ENCODE measurements at places on chromosomes 6 and 20.

DNA sequence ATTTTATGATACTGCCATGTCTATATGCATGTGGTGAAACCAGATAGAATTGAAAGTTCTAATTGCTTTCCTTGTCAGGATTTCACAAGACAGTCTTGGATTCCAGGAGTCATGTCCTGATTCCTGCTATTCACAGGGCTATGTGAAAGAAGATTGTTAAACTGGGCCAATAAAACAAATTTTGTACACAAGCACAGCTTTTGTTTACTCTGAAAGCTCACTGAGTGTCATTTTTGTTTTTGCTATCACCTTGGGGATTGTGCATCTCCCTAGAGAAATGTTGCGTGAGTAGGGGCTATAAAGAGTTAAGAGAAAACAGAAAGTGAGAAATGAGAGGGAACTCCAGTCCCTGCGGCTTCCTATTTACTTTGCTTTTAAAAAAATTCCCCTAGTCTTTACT is 627.5 kb downstream of the PKHD1 start:
- DNase-seq = no peak

DNA sequence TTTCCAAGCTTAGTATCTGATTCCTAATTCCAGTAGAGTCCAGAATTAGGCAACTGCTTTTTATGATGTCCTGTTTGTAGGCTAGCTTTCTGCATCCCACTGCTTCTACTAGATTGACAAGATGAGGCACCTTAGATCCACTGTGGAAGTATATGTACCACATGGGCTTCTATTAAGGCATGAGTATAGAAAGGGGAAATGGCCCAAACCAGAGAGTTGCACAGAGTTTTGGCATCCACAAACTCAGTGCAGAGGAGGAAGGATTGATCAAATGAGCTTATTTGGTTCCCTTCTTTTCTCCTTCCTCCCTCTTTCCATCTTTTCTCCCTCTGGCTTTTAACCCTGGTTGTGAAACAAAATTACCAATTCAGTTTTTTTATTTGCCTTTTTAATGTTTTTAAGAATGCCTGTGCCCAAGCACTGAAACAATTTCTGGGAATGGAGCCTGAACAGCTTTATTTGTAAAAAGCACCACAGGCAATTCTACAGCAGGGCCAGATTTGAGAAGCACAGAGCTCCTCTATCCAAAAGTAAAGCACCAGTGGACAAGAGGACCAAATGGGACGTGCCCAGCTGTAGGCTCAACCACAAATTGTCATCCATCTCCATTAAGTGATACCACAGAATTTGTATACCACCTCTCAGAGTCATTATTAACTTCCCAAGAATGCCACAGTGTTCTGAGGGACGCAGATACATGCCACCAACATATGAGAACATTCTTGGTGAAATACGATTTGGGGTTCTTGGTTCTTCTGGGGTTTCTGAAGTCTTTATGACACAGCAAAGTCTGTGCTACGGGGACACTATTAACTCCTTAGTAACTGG is 969.1 kb downstream of the KIF16B start:
- no peak for DNase-seq

DNA sequence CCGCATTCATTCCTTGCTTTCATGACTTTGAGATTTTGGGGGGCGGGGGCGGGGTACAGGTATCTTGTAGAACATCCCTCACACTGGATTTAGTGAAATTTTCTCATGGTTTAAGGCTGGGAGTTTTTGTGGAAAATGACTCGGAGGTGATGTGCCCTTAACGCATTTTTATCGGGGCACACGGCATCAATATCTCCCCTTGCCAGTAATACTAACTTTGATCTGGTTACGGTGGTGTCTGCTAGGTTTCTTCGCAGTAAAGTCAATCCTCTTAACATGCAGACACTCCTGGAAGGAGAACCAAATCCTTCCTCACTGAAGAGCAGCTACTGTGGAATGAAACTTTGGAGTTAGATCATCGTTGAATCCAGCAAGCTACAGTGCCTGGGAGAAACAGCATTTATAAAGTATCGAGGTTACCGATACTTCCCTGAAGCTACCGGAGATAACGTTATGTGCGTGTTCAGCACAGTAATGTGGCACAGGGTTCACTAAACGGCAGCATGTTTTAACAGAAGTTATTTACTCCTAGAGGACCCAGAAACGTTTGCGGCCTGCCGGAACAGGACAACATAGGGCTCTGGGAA is 1.2 kb upstream of the DYNLRB1 start:
- DNase-seq = no peak

DNA sequence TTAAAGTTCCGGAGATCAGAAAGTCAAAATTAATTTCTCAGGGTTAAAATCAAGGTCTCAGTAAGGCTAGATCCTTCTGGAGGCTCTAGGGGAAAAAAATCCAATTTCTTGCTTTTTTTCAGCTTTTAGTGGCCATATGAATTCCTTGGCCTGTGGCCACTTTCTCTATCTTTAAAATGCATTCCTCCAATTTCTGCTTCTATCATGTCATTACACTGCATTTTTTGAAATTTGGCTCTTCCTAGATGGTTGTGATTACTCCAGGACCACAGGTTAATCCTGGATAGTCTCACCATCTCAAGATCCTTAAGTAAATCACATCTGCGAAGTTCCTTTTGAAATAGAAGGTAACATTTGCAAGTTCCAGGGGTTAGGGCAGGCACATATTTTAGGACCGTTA is 1294.9 kb upstream of the CITED2 start:
- no peak for DNase-seq

DNA sequence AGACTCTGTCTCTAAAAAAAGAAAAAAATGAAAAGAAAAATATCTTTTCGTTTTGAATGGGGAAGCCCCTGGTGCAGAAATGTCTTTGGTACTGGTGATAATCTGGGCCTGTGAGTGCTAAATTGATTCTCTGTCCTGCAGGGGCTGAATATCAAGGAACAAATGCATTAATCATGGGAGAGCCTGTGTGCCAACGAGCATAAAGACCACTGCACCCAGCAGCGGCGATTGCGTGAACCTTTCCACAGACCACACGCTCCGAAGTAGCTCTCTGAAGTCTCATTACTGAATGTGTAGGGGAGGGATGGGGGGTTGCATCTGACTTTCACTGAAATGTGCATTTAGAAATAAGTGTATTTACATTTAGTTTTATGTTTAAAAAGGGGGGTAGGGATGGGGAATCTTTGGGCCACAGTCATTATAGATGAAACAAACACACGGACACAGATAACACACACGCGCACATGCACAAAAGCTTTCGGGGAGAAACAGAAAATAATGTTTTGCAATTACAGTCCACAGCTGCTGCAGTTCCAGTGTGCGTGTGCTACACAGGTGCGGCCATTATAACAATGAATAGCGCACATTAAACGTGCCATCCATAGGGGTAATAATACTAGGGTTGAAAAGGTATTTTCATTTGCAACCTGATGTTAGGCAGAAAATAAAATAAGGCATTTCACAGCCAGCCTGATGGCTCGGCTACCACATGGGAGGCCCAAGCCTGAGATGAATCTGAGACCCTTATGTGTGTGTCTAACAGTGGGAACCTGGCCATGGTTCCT is 154.0 kb downstream of the MBOAT1 start:
- no peak for DNase-seq

GRCh38 chr6:106631346-106631745 is 2.0 kb downstream of the QRSL1 start:
- no peak for DNase-seq

GRCh38 chr6:134381959-134382358 is 64.0 kb upstream of the SGK1 start:
- DNase-seq = no peak

- no peak for DNase-seq
Measured at GRCh38 chr6:27837625-27838057, 74.6 kb downstream of the OR2B2 start.

- no peak for DNase-seq
Measured at GRCh38 chr6:163390770-163391169, 23.7 kb upstream of the QKI start.

DNA sequence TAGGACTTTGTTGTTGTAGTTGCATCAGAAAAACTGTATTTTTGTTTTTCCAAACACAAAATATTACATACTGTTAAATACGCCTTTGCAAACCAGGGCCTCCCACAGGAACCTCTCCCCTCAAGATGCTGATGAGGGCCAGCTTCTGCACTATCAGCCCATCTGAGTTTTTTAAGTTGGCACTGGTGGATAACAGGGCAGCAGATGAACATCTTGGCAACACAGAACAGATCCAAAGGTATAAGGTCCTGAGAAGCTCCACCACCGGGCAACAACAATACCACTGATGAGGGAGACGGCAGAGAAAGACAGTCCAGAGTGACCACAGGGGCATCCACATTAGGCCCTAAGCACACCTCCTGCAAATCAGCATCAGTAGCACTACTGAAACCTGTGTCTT is 177.7 kb downstream of the DLL1 start:
- DNase-seq = no peak

DNA sequence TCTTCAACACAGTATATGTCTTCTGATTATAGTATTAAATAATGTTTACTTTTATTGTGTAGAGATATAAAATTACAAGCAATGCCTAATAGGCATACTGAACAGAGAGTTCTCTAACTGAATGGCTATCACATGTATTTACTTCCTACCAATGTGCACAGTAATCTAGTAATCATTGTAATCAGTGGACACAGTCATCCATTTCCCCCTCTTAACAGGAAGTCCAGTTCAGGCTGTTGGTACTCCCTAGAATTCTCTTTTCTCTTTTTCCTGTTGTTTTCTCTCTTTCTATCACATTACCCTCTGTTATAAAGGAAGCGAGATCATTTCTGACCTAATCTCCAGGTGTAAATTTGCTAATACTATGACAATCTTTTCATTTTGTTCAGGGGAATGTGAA is 172.5 kb downstream of the HTR1B start:
- no peak for DNase-seq

GRCh38 chr6:44202972-44203750 is 13.6 kb upstream of the MYMX start:
- DNase-seq = no peak

- no peak for DNase-seq
Measured at GRCh38 chr6:43938178-43939105, 168.4 kb downstream of the VEGFA start.

DNA sequence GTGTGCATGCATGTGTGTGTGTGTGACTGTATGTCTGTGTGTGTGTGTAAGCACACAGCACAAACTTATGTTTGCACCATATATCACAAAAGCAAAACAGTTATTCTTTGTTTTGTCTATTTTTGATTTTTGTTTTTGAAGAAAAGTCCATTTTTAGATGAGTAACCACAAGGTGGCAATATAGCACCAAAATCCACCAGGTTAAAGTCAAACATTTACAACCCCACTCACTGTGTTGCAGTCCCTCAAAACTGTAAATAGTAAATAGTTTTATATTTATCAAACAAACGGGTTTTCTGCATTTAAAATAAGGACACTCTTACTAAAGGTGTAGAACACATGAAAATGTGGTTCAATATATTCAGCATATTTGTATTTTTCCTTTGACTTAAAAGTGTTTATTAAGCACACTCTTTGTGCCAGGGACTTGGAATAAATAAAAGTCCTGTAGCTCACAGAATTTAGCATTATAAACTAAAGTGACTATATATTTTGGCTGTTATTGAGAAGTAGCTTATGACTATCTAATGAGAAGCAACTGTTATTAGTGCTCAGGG is 118.5 kb downstream of the GFRAL start:
- no peak for DNase-seq

DNA sequence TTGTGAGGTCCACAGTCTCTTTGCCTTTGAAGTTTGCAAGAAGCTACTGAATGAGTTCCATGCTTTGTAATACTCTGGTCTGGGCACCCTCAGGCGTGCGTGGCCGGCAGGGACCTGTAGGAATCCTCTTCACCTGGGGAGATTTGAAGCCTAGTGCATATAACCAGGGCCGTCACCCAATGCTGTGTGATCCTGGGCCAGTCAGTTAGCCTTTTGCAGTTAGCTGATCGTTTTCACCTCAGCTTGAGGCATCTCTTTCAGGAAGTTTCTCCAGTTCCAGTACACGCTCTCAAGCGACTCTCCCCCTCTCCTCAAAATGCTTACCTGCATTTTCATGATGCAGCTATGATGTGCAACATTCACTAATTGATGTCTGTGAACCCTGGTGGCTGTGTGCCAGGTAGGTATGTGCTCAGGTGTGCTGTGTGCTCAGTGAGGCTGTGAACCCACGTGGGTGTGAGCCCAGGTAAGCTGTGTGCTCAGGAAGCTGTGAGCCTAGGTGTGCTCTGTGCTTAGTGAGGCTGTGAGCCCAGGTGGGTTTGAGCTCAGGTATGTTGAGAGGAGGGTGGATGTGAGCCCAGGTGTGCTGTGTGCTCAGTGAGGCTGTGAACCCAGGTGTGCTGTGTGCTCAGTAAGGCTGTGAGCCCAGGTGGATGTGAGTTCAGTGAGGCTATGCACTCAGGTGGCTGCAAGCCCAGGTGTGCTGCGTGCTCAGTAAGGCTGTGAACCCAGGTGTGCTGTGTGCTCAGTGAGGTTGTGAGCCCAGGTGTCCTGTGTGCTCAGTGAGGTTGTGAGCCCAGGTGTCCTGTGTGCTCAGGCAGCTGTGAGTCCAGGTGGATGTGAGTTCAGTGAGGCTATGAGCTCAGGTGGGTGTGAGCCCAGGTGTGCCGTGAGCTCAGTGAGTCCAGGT is 120.4 kb downstream of the PHACTR3 start:
- DNase-seq = no peak

GRCh38 chr20:8854571-8854970 is 214.3 kb upstream of the PLCB4 start:
- DNase-seq = no peak

- DNase-seq = no peak
Measured at GRCh38 chr6:152356016-152356415, 281.1 kb downstream of the SYNE1 start.

GRCh38 chr20:49583669-49584417 is 15.9 kb upstream of the PTGIS start:
- no peak for DNase-seq

DNA sequence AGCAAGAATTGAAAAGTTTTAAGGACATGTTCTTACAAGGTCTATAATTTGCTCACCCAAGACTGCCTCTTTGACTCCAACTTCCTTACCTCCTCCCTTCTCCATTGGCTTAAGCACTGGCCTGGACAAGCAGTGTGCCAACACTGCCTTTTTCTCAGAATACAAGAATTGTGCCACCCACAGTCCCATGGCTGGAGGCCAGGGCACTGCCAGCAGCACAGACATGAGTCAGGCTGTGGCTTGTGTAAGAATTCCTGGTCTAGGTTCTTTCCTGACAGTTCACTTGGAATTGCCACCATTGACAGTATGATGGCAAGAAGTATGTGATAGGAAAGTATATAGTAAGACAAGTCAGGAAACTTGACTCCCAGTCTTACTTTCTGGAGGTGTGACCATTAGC is 202.7 kb upstream of the MARCKS start:
- DNase-seq = no peak
